ENCODE measurements at places on chromosomes 3 and 15.

DNA sequence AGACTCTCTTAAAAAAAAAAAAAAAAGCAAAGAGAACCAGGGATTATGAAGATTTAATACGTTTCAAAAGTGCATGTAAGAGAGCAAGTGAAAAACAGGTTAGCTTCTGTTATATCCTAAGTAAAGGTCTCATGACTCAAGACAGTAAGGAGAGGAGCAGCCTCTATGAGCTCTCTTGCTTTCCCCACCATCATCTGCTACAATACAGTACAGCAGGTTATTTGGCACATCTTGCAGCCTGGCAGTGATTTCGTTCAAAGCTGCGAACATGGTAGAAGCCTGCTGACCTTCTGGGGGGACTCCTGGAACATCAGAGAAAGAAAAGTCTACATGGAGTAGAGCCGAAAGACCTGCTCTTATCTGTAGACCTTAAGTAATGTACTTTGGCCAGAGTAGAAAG lies 129.2 kb upstream of the PLXND1 start:
- no peak for DNase-seq

DNA sequence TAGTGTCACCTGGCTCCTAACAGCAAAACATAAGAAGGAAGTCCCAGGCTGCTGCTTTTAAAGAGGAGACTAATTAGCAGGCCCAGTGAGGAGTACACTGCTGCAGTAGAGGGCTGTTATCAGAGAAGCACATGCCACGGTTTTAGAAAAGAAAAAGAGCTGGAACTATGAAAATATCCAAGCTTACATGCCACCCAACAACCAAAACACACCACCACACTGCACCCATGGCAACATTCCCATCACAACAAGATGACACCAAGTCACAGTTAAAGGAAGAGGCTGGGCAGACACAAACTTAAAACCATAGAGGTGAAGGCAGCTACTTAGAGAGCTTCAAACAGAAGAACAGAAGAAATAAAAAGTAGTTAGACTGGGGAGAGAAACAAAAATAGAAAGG lies 37.0 kb downstream of the NPTN start:
- DNase-seq: no peak

- no peak for DNase-seq
Measured at GRCh38 chr3:135226057-135226456, 431.0 kb downstream of the EPHB1 start.

DNA sequence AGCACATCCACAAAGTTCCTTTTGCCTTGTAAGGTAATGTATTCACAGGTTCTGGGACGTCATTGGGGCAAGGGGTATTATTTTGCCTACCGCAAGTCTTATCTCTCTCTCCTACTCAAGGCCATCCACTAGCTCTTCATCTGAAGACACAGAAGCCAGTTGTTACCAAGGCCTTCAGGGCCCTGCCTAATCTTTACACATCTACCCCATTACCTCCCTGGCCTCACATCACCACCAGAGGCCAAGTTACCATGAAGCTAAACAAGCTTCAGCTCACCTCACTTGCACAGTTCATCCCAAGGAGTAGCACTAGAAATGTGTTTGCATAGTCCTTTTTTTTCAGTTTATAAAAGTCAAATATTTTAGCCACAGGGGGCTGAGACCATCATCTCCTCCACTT lies 34.1 kb downstream of the ATP8B4 start:
- no peak for DNase-seq

DNA sequence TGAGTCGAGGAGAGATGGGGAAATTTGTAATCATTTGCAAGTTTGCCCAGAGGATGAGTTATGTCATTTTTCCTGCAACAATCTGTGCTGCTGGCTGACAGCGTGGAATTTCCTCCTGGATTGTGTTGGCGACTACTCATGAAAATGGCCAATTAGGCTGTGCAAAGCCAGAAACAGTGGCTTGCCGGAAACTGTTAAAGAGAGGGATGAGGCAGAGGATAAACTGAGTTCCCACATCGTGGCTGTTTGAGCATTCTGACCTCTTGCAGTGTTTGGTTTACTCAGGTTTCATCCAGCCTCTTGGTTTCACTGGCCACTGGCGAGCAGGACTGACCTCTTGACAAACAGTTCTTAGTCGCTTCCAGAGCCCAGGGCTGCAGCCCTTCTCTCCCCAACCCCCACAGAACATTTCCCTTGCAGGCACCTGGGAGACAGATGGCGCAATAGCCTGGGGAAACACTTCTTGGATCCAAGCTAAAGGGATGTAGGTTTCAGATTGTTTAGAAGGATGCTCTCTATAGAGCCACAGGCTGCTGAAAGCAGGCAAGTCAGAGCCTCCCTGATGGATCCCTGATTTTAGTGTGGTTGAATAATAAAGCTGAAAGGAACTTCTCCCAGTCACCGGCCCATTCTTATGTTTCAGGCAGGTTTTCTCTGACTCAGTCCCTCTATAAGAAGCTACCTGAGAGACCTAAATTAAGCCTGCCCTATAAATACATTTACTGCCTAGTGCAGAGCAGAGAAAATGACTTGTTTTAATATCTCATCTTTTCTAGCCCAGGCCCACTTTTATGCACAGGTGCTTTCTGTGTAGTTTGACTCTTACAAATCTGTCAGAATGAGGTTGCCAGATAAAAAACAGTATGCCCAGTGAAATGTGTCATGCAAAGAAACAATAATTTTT lies 92.8 kb upstream of the UBE2E1 start:
- no peak for DNase-seq

DNA sequence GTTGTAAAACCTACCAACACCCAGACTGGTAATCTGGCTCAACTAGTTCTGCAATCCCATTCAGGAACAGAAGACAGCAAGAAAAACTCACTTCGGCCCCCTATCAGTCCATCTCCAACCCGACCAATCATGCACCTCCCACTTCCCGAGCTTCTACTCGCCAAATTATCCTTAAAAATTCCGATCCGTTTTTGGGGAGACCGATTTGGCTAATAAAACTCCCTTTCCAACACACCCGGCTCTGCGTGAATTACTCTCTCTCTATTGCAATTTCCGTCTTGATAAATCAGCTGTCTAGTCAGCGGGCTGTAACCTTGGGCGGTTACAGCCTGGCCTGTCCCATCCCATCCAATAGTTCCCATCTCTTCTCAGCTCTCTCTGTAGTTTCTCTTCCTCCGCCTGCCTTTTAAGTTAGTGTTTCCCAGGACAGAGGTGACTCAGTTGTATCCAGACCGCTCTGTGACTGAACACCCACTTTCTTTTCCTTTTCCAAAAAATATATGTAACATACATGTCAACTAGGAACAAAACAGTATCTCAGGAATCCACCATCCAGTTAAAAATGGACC lies 780 bp upstream of the ACAD9 start:
- DNase-seq: no peak
